Activated CD4-positive, alpha-beta T cell treated with anti-CD3 and anti-CD28 coated beads, Interleukin-2, amount 50 U/mL, for 1 hour (primary cell): ENCODE measurements at places on chromosomes 2 and 18.

GRCh38 chr18:51655327-51655698 is 457.8 kb upstream of the MEX3C start:
- no peak for DNase-seq

DNA sequence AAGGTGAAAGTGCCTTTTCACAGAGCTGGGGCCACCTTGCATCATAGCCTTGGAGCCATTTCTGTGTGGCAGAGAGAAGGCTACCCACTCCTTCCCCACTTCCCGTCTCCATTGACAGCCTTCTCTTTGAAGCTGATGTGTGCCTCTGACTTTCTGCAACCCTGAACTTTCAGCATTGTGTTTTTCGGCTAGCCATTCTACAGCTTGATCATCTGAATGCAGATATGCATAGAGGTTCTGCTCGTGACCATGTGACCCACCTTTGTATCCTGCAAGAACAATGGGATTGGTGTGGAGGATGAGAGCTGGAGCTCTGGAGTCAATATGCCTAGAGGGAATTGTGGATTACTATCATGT is 69.1 kb upstream of the KCNE4 start:
- no peak for DNase-seq

- no peak for DNase-seq
Measured at GRCh38 chr18:8537400-8537799, 71.8 kb upstream of the RAB12 start.

GRCh38 chr2:29114946-29115609 is at the start of gene CLIP4:
CLIP4 (plus strand) TSS chr2:29115415; CDS start chr2:29121389, 5,974 bp downstream.
- peak; percentile 62 for DNase-seq

DNA sequence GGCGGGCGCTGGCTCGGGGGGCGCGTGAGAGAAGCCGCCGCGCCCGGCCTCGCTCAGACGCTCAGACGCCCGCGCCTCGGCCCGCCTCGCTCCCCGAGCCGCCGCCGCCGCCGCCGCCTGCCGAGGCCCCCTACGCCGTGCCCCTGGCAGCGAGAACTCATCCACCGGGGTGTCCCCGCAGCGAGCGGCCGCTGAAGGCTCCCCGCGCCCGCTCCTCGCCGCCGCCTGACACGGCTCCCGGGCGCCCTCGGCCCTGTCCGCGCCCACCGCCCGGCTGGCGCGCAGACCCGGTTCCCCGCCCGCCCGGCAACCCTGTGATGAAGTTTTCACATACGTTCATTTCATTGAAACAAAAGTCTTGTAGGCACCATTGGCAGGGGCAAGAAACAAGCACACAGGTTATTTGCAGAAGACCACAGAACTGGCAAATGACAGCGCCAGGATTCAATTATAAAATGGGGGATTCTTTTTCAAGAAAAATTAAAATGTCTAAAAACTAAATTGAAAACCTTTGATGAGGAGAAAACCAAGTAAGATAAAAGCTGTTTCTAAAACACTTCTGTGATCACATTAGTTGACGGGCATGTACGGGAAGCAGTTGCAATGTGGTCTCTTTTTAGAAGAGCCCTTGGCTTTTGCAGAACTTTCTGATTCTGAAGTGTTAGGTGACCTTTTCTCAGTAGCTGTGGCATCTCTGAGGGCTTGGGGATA is 50.5 kb upstream of the TUBA3D start:
- DNase-seq, result no peak

GRCh38 chr18:4250141-4250540 is 205.0 kb downstream of the DLGAP1 start:
- no peak for DNase-seq

- DNase-seq, result no peak
Measured at GRCh38 chr2:200757399-200757798, 54.3 kb upstream of the BZW1 start.

DNA sequence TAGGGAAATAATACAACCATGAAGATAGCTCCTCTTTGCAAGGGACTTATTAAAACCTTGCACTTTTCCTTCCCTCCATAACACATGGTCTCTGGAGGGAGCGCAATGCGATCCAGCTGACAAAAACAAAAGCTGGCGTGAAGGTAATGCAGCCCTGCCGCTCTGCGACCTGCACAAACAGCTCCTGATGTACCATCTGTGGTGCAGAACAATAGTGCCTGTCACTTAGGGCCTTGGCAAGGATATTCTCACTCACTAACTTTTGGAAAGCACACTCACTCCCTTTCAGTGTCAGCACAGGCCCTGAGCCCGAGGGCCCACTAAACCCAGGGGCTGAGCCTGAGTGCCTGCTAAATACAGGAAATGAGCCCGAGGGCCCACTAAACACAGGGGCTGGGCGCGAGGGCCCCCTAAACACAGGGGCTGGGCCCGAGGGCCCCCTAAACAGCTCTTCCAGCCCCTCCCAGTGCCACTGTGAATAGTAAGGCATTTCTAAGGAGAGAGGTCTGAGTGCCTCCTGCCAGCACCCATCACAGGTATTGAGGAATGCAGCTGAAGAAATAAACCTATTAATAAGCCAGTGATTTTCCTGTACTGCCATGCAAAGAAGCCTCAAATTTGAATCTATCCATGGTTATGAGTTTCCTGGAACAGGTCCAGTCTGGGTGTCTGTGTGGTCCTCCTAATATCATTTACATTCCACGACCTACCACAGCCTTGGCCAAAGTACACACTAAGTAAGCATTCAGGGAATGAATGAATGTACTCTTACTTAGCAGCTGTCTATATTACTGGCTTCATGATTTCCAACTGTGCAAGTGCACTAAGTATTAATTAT is 9.3 kb downstream of the L3MBTL4 start:
- no peak for DNase-seq

- no peak for DNase-seq
Measured at GRCh38 chr2:68365087-68365486, at the start of gene PLEK. PLEK (plus strand) TSS chr2:68365282; CDS start chr2:68365352, 70 bp downstream.

DNA sequence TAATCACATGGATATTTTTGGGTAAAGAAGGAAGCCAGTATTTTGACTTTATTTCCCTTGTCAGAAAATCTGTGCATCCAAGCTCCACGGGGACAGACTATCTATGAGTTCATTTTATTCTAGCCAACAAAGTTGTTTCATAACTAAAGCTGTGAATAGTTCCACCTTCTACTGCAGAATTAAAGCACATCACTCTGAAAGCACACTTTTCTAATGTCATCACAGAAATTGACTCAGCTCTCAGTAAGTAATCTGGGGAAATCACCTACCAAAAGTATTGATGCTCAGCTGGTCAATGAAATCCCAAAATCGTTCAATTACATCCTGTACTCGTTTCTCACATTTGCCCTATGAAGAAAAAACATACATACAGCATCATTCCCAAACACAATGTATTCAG is 19.1 kb downstream of the IAH1 start:
- DNase-seq, result no peak

- no peak for DNase-seq
Measured at GRCh38 chr2:189302274-189302948, 122.8 kb upstream of the COL5A2 start.

DNA sequence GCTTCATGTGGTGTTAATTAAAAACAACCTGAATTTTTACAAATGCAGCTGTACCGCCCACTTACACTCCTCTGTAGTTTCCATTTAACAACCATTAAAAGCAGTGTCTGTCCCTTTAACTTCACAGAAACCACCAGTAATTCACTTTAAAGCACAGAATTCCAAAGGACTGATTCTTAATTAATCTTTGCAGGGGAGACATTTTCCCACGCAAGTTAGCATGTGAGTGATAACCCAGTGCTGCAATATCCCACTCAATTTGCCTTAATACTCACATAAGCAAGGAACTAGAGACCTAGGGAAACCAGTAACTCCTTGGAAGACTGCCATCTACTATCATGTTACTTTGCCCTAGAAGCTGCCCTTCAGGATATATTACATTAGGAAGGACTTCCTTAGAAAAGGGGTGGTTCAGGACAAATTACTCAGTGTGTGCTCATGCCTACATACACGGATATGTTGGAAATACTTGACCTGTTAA is 102.3 kb downstream of the OSR1 start:
- DNase-seq, result no peak

DNA sequence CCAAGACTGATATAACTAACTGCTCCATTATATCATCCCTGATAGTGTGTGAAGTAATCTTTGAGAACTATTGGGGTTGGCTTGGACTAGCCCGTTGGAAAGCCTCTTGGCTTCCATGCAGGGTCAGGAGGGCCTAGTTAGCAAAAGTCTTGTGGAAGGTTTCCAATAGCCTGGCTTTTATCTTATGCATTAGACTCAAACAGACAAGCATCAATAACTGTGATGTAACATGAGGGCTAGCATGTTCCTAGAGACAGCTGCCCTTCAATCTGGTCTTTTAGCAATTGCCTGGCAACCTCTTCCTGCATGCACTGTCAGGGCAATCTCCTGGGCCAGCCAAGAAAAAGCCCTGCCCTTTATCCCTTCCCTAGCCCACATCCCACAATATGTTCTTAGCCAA is 18.2 kb downstream of the SLC8A1 start:
- DNase-seq, result no peak
